HT1080 (cell line): ENCODE measurements at places on chromosomes 12 and 14.

DNA sequence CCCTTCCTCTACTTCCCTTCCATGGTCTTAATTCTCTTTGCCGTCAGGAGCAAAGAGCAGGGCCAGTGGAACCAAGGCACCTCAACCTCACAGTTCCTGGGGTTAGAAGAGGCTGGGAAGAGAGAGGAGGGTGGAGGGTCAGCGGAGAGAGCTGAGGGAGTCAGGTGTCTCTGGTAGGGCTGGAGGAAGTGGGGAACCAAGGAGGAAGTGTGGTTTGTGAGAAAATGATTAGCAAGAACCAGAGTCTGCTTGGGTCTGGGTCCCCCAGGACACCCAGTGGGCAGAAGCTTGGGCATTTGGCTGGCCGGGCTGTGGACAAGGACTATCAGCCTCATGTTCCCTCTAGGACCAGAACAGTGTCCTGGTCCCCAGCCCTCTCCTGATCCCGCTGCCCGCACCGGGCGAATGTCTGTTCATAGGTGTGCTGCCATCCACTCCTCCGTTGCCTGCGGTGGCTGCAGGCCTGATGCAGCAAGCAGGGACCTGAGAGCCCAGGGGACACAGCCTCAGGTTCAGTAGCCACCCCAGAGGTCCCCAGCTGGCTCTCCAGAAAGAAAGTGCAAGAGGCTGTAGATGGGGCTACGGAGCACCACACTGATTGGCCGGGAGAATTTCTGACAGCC is 2.3 kb downstream of the HOXC12 start:
- no peak for DNase-seq

DNA sequence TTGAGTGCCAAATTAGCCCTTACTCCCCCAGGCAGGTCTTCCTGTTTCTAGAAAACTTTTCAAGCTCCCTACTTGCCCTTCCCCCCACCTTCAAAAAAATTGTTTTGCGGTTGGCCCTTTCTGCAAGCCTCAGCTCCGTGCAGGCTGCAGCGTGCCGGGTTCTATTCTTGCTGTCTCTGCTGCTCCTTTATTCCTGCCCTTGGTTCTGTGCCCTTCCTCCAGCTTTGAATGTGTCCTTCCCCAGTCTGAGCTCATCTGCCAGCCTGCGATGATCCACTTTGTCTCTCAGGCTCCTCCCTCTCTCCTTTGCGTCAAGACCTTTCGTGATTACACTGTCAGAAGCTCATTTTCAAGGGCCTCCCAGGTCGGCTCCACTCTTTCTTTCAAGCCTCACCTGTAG is 98.6 kb downstream of the IRF2BPL start:
- no peak for DNase-seq

DNA sequence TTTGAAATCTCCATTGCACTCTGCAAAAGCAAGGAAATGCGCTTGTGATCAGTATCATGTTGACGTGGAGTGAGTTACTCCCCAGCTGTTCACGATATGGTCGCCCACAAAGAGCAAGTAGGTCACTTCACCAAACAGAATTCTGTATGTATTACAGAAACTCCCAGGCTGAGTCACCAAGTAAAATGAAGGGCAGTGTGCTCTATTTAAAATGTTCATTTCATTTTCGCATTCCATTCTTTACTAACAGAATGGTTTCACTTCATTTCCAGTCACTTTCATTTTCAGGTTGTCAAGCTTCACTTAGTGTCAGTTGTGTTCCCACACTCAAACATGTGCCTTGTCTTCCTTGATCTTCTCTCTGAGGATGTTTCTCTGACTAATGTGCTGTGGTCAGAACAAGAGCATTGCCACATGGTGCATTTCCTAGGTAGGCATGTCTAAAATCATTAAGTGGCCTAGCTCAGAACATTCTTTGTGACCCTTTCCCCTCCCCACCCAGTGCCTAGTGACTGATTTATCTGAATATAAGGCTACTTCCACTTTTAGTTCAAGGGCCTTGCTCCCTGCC is 391.2 kb downstream of the RAD51B start:
- DNase-seq: peak; percentile 91

- DNase-seq: no peak
Observed at GRCh38 chr14:92294506-92294905, 28.5 kb upstream of the SLC24A4 start.

- DNase-seq: no peak
Observed at GRCh38 chr14:100140452-100141078, 18.9 kb downstream of the DEGS2 start.
